Activated CD8-positive, alpha-beta memory T cell treated with anti-CD3 and anti-CD28 coated beads, Interleukin-2, amount 50 U/mL, for 48 hours (primary cell): ENCODE measurements at places on chromosomes 6 and 20.
A peak's percentile ranks its signal among the peaks of the same experiment; 100 is the strongest.

GRCh38 chr20:50856475-50857041 is 61.7 kb downstream of the BCAS4 start:
- DNase-seq, result no peak

DNA sequence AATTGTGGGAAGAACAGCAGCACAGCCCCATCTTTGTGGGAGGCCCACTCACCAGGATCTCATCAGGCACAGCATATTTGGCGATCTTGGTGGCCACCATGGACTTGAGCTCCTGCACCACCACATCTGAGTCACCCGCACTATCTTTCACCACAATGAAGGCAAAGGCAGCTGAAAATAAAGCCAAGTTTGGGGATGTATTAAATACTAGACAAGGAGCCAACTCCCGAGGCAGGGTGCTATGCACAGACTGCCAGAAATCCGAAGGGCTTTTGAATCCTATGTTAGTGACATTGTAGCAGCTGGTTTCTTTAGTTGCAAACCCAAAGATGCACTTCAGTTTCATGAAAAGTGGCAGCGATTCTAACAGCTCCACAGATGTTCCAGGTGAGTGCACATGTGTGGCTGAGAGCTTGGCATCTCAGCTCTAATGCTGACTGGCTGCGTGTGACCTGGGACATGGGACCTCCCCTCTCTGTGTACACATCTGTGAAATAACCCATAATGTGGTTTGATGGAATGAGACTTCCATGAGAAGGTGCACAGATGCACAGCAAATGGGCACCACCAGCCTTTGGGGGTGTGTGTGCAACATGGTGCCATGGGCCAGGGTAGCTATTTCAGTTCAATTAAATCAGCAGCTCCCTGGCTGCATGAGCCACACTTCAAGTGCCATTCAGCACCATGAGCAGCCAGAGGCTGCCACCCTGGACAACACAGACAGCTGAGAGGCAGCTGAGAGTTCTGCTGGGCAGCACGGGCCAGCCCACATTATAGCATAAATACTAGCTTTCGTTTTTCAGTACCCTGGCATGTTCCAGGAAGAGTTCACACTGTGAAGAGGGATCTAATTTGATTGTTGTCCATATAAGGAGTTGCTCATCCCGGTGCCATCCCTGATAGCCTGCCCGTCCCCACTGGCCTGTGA is 16.9 kb upstream of the APMAP start:
- peak; percentile 4 for DNase-seq

DNA sequence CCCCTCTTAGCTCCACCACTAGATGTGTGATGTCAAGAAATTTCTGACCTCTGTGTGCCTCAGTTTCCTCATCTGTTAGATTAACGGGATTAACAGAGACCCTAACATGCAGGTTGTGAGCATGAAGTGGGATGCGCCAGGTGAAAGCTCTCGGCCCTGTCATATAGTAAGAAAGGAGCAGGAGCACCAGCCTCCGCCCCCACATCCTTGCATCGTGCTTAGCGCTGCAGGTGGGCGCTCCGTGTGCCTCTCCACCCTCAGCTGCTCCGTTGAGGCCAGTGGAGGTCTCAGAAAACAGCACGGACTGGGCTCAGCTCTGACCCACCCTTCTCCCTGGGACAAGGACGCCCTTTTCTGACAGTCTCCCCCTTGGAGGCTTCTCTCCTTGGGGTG is 63.4 kb downstream of the TCP11 start:
- DNase-seq, result no peak

DNA sequence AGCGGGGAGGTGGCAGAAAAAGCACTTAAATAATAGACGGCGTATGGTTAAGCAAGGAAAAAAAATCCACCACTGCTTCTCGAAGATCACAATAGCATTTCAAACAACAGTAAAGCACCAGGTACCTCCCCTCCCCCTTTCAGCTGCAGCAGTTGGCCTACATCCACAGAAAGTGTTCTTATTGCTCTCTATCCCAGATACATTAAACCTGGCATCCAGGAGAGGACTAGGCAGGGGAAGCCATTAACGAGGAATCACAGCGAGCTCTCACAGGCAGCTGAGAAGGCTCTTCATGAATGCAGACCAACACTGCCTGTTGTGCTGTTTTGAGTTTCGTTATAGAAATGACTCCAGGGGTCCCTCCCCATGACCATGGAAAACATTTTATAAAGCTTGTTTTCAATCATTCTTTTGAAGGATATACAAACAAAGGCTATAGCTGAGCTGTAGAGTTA is 11.8 kb downstream of the FYN start:
- no peak for DNase-seq

DNA sequence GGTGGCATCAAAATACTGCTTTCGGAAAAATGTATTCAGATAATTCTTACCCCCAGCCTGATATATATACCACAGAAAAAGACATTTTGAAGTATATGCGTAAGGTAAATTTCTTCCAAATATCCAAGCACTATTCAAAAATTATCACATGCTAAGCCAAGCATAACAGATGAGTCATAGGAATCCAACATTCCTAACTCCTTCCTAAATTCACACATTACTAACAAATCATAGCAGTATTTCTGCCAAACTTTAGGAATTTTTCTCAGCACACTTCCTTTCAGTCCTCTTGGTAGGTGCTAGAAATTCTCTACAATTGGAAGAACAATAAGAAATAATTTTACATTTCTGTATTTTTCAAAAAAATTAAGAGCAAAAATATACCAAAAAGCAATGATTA is 417.5 kb downstream of the EYS start:
- DNase-seq, result no peak

GRCh38 chr6:90790058-90790457 is 203.2 kb upstream of the MAP3K7 start:
- no peak for DNase-seq

- no peak for DNase-seq
Measured at GRCh38 chr20:59580146-59580946, 24.0 kb upstream of the PHACTR3 start.

GRCh38 chr20:58565461-58566175 is 50.4 kb upstream of the APCDD1L start:
- no peak for DNase-seq

DNA sequence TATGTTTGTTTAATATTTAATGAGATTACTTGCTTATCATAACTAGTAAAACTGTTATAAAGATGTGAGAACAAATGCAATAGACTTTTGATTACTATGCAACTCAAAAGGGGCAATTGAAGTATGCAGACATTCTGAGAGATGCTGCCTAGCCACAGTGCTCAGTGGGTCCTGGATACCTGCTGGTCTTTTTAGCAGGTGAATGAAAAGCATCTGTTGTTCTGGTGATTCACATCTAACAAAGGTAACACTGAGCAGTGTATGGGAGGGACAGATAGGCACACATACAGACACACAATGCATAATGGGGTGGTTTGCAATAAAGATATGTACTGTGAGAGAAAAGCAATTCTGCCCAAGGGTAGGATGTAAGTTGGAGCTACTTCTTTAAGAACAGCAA is 46.9 kb downstream of the OGFRL1 start:
- DNase-seq, result no peak

- no peak for DNase-seq
Measured at GRCh38 chr6:81750681-81751387, 1.6 kb downstream of the TENT5A start.

DNA sequence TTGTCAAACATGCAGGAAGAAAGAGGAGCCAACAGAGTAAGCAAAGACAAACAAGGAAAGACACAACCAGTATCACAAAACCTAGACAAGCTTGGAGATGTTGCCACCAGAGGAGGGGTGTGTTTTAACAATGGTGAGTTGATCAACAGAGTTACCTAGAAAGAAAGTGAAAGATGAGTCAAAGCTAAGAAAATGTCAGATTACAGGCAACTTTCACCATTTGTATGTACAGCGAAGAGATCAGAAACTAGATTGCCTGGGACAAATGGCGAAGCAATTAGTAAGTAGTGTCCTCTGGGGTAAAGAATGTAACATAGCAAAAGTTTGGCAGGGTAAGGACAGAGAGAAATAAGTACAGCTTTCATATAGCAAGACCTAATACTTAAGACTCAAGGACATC is 51.6 kb upstream of the POU3F2 start:
- no peak for DNase-seq

GRCh38 chr20:6029538-6029937 is 24.3 kb downstream of the LRRN4 start:
- no peak for DNase-seq

- DNase-seq, result no peak
Measured at GRCh38 chr6:13358511-13358910, 30.2 kb upstream of the TBC1D7 start.

DNA sequence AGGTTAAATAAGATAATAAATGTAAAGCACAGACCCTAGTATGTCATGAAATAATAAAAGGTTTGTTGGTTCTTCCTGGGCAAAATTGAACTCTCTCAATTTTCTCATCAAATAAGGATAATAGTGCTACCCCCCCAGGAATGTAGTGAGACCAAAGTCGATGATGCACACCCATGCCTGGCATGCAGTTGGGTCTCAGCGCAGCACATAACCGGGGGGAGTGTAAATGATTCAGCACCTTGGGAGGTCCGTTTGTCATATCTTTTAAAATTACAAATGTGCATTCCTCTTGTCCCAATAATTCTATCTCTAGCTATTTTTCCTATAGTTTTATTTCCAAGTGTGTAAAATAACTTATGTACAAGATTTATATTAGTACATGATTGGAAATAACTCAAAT is 31.3 kb upstream of the CCDC167 start:
- no peak for DNase-seq

DNA sequence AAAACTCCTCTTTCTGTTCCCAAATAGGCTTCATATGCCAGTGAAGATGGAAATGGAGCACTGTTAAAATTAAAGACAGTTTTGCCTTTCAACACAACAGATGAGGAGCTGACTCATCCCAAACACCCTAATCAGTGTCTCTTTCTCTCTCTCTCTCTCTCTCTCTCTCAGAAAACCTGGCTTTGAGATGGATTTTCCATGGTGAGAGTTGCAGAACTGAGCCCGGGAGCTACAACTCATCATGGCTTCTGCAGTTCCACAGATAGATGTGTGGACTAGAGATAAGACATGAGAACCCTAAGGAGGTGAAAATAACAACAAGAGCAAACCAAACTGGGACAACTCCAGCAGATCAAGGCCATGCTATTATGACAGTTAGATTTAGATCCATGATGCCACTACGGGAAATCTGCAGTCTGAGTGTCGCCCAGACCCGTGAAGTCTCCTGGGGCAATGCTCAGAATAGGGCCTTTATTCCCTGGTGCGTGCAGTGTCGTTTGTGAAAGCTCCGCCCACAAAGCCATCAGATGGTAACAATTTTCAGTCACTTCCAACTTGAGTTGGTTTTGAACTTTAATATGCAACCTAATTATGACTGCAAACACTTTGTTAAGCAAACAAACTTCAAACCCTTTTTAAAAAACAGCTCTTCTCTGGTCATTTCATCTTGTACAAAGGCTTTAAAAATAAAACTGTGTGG is 338.2 kb upstream of the PREP start:
- no peak for DNase-seq

GRCh38 chr20:58921564-58921963 is 59.5 kb upstream of the NELFCD start:
- no peak for DNase-seq

GRCh38 chr20:31764641-31765305 is 25.7 kb downstream of the TPX2 start:
- no peak for DNase-seq

- DNase-seq, result no peak
Measured at GRCh38 chr6:150638765-150639164, 39.1 kb downstream of the PLEKHG1 start.

DNA sequence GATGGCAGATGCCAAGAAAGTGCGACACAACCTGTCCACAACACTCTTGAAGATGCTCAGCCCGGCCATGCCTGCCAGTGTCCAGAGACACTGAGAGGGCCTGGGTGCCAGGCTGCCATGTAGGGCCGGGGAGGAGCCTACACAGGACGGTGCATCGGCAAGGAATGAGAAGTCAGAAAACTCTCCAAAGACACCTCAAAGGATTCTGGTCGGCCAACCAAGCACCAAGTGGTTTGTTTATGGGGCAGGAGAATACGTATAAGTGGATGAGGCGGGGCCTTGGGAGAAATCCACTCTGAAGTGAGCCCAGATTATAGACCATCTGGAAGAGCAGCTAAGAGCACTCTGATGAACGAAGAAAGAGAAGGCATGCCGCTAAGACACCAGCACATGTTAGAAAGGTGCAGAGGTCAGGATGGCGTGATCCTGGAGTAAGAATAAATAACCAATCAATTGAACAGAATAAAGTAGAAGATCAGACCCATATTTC is 120.7 kb upstream of the FOXQ1 start:
- DNase-seq, result no peak

- peak; percentile 89 for DNase-seq
Measured at GRCh38 chr6:28349892-28350737, at the start of gene ZKSCAN3. Gene ZKSCAN3 (plus strand): TSS chr6:28349947. CDS start chr6:28359587, 9,640 bp downstream.

GRCh38 chr6:56529594-56530191 is 113.0 kb downstream of the DST start:
- DNase-seq, result no peak

GRCh38 chr6:86888301-86888700 is 49.0 kb upstream of the HTR1E start:
- no peak for DNase-seq

- DNase-seq, result no peak
Measured at GRCh38 chr20:22106308-22106938, 401.0 kb downstream of the PAX1 start.
